ENCODE measurements at places on chromosomes 3 and 15.
A peak's percentile ranks its signal among the peaks of the same experiment; 100 is the strongest.

GRCh38 chr3:47504113-47504512 is 9.4 kb downstream of the ELP6 start:
- no peak for DNase-seq

- DNase-seq: no peak
Measured at GRCh38 chr15:44435893-44436667, 8.7 kb downstream of the CTDSPL2 start.

- no peak for DNase-seq
Measured at GRCh38 chr15:80010131-80010673, 39.2 kb upstream of the BCL2A1 start.

GRCh38 chr3:26438981-26439884 is 183.3 kb upstream of the LRRC3B start:
- no peak for DNase-seq

- DNase-seq: no peak
Measured at GRCh38 chr3:79843180-79843579, 75.4 kb upstream of the ROBO1 start.

- no peak for DNase-seq
Measured at GRCh38 chr15:93709708-93710107, 521.7 kb upstream of the MCTP2 start.

- DNase-seq: no peak
Measured at GRCh38 chr3:100082714-100083113, 31.6 kb downstream of the FILIP1L start.

GRCh38 chr3:192816351-192816750 is 89.0 kb upstream of the FGF12 start:
- DNase-seq: peak; percentile 56

DNA sequence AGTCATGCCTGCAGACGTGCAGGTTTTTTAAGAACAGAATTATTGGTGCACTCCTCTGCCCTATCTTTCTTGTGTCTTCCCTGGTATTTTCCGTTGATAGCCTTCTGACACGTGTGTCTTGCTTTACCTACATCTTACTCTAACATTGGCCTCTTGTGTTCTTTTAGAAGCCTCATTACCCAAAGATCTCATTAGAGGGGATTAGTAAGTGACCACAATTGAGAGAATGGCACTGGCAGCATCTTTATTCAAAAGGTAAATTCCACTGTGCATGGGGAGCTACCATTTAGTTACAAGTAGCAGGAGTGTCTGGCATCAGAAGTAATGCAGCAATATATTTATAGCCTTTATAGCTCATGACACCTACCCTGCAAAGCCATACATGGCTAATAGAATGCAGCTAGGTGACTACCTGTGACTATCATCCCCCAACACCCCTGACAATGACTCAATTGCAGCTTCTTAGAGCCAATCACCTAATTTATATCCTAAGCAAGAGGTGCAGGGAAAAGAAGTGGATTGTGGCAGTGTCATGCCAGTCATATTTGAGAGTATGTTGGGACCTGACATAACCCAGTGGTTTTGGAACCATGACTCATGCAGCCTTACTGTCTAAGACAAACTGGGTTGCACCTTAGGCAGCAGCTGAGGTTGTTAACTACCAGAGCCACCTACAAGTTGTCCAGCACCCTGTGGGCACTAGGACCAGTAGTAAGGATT is 164.8 kb downstream of the GRM7 start:
- DNase-seq: no peak

- DNase-seq: no peak
Measured at GRCh38 chr15:100937171-100937570, 18.0 kb downstream of the LRRK1 start.

DNA sequence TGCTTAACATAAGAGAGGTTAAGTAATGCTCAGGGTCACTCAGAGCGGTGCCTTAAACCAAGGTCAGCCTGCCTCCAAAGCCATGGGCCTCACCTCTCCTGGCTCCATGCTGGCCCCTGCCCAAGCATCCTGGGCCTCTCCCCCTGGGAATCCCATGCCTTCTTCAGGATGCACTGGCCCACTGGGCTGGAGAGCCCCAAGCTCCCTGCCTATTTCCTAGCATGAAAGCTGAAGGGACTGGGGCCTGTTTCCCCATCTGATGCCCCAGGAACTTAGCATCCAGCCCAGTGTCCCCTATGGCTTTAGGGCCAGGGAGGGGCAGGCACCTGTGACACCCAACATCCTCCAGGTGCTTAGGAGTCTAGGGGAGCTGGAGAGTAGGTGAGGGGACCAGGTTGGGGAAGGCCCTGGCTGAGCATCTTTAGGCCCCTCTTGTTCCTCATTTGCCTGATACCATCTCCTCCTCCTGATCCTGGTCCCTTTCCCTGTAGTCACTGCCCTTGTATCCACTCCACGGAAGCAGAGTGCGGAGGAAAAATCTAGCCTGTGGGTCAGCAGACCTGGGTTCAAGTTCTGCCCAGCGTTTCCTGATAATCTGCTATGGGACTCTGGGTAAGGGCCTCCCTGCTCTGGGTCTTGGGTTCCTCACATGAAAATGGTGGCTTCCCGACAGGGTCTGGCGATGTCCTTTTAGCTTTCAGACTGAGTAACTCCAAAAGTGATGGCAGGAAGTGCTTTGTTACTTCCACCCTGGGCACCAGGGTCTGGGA is 28.6 kb downstream of the EHD4 start:
- no peak for DNase-seq

DNA sequence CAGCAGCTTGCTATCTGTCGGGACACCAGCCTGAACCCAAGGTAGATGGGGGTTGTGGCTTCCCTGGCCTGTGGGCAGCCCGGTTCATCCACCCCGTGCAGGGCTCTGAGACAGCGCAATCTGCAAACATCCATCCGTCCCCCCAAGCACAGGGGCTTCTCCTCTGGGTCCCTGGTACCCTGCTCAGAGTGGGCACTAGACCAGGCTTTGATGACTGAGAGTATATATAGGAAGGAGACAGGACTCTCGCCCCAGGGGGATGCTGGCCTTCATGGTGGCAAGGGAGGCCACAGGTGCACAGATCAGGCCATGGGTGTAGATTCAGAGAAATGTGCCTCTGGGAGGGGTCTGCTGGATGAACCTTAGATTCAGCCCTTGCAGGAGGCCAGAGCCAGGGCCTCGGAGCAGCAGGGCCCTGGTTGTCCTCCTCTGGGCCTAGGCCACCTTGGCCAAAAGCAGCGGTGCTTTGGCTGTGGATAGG is 40.3 kb downstream of the CFAP100 start:
- DNase-seq: no peak

- DNase-seq: no peak
Measured at GRCh38 chr3:33722626-33723370, 4.7 kb upstream of the CLASP2 start.

Data from activated CD4-positive, alpha-beta T cell treated with anti-CD3 and anti-CD28 coated beads, Interleukin-2, Interleukin-6, amounts not matched to agents 100 ng/mL and 50 ng/mL, durations not matched to agents 16 hours and 8 hours (primary cell).